ENCODE measurements at places on chromosomes 11 and 22. TPM values are rescaled to one million over a fixed set of nuclear protein-coding genes. Genes with fewer than 3 reads are reported as not detected.

Gene CTTN
- 180 TPM for polyA plus RNA-seq

Gene OR4D5
- not detected for polyA plus RNA-seq

GRCh38 chr22:34490886-34491285 lies 570.6 kb upstream of the LARGE1 start:
- no peak for DNase-seq

GRCh38 chr11:76714493-76714892 lies 43.9 kb upstream of the LRRC32 start:
- no peak for DNase-seq

DNA sequence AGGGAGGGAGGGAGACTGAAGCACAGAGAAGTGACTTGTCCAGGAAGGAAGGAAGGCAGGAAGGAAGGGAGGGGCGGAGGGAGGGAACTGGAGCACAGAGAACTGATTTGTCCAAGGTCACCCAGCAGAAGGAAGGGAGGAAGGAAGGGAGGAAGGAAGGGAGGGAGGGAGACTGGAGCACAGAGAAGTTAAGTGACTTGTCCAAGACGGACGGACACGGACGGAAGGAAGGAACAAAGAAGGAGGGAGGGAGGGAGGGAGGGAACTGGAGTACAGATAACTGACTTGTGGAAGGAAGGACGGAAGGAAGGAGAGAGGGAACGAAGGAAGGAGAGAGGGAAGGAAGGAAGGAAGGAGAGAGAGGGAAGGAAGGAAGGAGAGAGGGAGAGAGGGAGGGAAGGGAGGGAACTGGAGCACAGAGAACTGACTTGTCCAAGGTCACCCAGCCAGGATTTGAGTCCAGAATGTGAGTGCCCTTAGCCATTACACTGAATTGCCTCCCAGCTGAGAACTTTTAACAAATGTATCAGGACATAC lies 1.5 kb downstream of the SLC35F2 start:
- DNase-seq = no peak

- DNase-seq = no peak
These were observed 4.0 kb downstream of the STIM1 start for GRCh38 chr11:3859373-3859881.

GRCh38 chr22:50563413-50564160 lies 868 bp upstream of the SYCE3 start:
- DNase-seq = no peak

- no peak for DNase-seq
These were observed 16.5 kb downstream of the HIPK3 start for GRCh38 chr11:33273656-33274055.

DNA sequence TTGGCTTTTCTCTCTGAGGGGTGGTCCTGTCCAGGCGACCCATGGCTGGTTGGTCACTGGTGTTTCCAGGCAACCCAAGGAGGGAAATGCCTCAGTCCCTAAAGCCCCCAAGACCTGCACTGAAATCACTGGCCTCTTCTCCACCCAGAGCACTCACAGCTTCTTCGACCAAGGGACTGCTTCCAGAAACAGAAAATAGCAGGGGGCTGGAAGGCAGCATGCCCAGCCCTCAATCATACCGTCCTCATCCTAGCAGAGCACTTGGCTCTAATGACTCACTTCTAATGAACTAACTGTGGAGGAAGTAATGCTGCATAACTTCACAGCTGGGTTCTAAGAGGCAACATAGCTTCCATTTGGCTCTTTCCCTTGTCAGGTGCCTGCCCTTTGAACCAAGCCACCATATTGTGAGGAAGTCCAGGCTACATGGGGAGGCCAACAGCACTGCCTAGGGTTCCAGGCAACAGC lies 27.6 kb downstream of the DKK3 start:
- no peak for DNase-seq
